ENCODE measurements at places on chromosomes 1 and 21. TPM values are rescaled to one million over a fixed set of nuclear protein-coding genes. Genes with fewer than 3 reads are reported as not detected.

DNA sequence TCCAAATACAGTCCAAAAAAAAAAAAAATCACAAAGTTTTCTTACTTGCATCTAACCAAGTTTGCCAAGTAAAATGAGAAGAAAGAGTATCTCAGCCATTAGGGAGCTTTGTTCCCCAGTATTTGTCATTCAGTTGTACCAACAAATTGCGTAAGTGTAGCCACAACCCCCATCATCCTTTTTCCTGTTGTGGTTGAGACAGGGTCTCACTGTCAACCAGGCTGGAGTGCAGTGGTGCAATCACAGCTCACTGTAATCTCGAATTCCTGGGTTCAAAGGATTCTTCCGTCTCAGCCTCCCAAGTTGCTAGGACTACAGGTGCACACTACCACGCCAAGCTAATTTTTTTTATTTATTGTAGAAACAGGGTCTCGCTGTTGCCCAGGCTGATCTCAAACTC is 9.5 kb downstream of the STX6 start:
- H3K4me1 ChIP-seq: peaks cover 9% of the 10 kb centered on the region
- no peak overlapping the region for H3K4me3 ChIP-seq
- H3K36me3 ChIP-seq: no peaks in the 10 kb centered on the region
- DNase-seq: no peak
- no peaks in the 10 kb centered on the region for H3K27me3 ChIP-seq
- no peak overlapping the region for H3K27ac ChIP-seq

DNA sequence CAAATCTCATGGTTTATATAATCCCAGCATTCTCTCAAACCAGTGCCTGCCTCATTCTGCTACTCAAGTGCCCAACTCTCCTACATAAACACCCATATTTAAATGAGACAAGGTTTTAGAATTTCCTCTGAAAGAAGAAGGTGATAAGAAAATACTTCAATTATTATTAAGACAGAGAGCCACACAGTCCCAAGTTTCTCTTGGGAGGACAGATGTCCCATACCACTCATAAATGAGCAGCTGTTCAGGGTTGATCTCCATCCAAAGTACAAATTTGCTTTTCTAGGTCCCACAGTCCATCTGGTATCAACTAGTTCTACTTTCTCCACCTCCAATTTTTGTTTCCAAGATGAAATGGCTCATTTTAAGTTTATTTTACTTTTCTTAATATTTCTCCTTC is 11.3 kb downstream of the DCAF8 start:
- no peak overlapping the region for H3K27ac ChIP-seq
- no peaks in the 10 kb centered on the region for H3K36me3 ChIP-seq
- H3K4me3 ChIP-seq: no peak overlapping the region
- H3K27me3 ChIP-seq: no peaks in the 10 kb centered on the region

- no peaks in the 10 kb centered on the region for H3K4me1 ChIP-seq
- H3K27me3 ChIP-seq: peaks cover 3% of the 10 kb centered on the region
- DNase-seq: no peak
- no peak overlapping the region for H3K4me3 ChIP-seq
- H3K27ac ChIP-seq: no peak overlapping the region
These were observed 161.6 kb upstream of the KCNJ15 start for GRCh38 chr21:38095220-38095619.

DNA sequence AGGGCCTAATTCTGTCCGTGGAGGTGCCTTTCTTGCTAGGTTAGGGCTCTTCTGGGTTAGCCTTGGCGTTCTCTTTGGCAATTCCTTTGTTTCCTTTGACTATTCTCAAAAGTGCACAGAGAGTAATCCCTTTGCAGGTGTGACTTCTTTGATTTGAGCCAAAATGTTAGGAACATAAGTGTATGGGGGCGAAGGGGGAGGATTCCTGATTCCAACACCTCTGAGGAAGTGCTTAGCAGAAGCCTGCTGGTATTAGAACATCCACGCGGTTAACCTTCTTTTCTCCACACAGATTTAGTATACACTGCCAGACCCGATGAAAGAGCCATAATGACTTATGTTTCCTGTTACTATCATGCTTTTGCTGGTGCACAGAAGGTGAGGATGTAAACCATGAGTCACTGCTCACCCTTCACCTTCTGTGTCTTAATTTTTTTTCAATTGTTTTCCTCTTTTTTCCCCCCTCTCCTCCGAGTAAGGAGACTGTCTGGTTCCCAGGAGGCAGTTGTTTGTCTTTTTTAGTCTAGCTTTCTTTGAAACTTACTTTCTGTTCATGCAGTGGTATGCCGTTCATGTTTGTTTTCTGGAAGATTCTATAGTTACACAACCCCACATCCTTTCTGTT is 48.0 kb downstream of the ACTN2 start:
- no peaks in the 10 kb centered on the region for H3K36me3 ChIP-seq
- H3K4me3 ChIP-seq: no peak overlapping the region
- H3K27me3 ChIP-seq: no peaks in the 10 kb centered on the region
- no peak overlapping the region for H3K27ac ChIP-seq
- no peaks in the 10 kb centered on the region for H3K4me1 ChIP-seq

DNA sequence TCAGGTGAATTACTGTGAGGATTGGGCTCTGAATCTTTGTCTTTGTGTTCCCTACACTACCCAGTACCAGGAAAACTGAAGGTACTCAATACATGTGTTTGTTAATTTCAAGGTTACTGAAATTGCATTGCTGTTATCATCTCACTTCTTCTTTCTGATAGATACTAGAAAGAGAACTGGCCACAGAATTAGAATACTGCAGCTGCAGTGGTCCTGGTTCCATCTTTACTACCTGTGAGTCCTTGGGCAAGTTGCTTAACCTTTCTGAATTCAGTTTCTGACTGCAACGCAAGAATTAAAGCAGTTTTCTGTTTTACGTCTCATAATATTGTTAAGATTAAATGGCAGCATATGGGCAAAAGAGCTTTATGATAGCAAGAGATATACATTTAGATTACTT is 263.5 kb downstream of the LMO4 start:
- H3K36me3 ChIP-seq: no peaks in the 10 kb centered on the region
- H3K4me1 ChIP-seq: no peaks in the 10 kb centered on the region
- H3K27ac ChIP-seq: no peak overlapping the region
- no peaks in the 10 kb centered on the region for H3K27me3 ChIP-seq

DNA sequence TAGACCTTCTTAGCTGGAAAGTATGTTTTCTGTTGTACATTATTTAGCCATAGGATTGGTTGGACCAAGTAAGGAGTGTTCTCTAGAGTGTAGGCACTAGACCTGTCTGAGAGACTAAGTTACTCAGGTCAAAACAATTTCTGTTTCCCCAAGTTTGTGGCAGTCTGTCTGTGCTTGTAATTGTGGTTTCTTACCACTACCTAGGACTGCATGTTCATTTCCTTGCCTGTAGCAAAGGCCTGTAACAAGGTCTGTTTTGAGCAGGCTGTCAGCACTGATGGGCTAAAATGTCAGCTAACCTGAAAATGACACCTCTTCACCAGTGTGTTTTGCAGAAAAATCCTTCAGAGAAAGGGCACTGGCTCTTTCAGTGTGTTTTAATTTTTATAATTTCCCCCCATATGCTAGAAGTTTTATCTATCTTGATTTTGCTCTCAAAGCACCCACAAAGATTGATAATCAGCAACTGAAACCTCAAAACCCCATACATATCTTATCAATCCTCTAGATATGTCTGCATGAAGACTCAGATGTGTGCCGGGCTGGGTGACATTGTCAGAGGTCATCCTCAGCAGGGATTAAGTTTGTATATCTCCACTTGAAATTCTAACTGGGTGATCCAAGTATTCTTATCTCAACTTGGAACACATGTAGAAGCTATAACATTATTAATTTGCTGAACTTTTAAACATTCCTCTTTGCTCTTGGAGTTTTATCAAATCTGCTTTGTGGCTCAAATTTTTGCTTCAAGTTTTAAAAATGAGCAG is 50.7 kb upstream of the ST6GALNAC3 start:
- no peak overlapping the region for H3K27ac ChIP-seq
- H3K36me3 ChIP-seq: no peaks in the 10 kb centered on the region

GRCh38 chr1:109716121-109716520 is 4.1 kb downstream of the GSTM5 start:
- no peak overlapping the region for H3K4me3 ChIP-seq
- H3K36me3 ChIP-seq: no peaks in the 10 kb centered on the region
- no peak overlapping the region for H3K27ac ChIP-seq
- no peaks in the 10 kb centered on the region for H3K27me3 ChIP-seq

DNA sequence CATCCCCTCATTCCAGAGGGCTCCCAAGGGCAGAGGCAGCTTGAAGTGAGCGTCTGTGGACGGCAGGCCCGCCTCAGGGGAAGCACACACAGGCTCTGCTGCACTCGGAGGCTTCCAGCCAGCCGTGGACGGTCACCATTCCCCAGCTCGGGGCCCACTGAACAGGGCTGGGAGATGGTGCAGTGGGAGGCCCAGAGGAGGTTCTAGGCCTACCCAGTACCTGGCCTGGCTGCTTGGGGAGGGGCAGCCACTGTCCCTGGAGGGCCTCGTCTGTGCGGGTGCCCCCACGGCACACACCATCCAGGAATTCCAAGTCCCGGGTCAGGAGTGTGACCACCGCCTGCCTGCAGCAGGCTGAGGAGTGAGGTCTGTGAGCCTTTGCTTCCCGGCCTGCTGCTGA is 80.4 kb downstream of the SIK1 start:
- no peak overlapping the region for H3K27ac ChIP-seq
- no peaks in the 10 kb centered on the region for H3K36me3 ChIP-seq
- H3K4me1 ChIP-seq: peaks cover 2% of the 10 kb centered on the region
- no peaks in the 10 kb centered on the region for H3K27me3 ChIP-seq

GRCh38 chr1:78650114-78650660 is 556 bp downstream of the IFI44 start:
- H3K27ac ChIP-seq: no peak overlapping the region
- no peaks in the 10 kb centered on the region for H3K27me3 ChIP-seq
- H3K4me1 ChIP-seq: no peaks in the 10 kb centered on the region
- no peaks in the 10 kb centered on the region for H3K36me3 ChIP-seq
- peak; percentile 12 for DNase-seq
- H3K4me3 ChIP-seq: peak overlapping the region; percentile 46

DNA sequence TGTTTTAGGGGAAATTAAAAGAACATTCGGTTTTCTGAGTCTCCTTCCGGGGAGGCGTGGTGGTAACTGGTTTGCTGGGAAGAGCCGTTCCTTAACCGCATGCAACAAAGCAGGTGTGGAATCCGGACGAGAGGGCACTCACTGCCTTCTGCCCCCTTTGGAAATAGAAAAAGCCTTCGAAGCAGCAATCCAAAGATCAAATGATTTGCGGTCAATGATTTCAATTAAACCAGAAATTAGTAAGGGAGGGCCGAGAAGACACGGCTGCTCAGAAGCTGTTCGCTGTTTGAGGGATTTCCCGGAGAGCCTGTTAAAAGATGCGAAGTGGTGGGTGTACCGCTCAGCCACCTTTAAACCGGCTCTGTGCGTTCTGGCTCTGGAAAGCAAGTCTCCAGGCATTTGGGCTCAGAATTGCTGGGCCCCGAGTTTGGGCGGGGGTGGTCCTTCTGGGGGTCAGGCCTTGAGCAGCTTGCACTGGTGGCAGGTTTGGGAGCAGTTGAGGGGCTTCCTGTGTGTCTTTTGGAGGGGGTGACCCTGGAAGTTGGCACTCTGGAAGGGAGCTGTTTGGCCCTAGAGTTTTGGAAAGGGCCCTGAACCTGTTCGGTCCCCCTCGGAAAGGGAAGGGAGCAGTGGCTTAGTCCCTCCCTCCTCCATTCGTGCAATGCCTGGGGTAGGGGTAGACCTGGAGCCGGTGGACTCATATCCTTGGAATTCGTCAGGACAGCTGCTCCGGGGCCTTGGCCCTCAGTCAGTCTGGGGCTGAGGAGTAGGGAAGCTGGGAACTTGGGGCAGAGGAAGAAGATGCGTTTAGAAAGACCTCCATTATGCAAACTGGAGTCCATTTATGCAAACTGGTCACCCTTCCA is 3.1 kb downstream of the SIM2 start:
- peaks cover 7% of the 10 kb centered on the region for H3K4me1 ChIP-seq
- peaks cover 95% of the 10 kb centered on the region for H3K27me3 ChIP-seq
- no peak for DNase-seq
- no peak overlapping the region for H3K27ac ChIP-seq

CTBS gene
- 18.6 TPM for total RNA-seq

RBP7 gene
- 1.0 TPM for total RNA-seq

Data from astrocyte (in vitro differentiated cells and primary cell).